Neural crest cell (in vitro differentiated cells): ENCODE measurements at places on chromosomes 12 and 14.

- no peak for DNase-seq
Measured at GRCh38 chr12:133107121-133107520, 23.0 kb downstream of the ZNF891 start.

DNA sequence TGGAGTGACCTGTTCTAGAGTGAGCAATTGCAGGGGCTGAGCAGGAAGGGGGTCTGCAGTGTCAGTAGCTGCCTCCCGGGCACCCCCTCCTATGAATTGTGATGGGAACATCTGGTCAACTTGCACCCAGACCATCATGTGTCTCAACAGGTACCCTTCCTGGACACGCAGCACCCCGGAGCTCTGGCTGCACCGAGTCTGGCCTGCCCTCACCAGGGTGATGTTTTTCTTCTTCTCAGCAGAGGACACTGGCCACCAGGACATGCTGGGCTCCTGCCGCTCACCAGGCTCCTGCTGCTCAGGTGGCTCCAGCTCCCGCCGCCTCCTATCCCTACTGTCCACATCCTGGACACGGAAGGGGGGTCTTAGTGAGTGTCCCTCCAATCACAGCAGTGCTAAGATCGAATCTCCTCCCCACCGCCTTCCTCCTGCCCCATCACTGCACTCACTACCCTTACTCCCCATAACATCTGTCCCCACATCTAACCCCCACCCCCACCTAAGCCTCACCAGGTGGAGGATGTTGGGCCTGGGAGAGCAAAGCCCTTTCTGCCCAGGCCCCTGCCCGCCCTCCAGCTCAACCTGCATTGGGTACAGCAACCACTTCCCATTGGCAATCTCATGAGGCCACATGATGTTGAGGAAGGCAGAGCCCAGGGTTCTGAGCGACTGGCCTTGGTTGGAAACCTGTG lies 14.9 kb downstream of the ITGA7 start:
- no peak for DNase-seq

GRCh38 chr12:1369460-1369859 lies 224.9 kb downstream of the FBXL14 start:
- no peak for DNase-seq

DNA sequence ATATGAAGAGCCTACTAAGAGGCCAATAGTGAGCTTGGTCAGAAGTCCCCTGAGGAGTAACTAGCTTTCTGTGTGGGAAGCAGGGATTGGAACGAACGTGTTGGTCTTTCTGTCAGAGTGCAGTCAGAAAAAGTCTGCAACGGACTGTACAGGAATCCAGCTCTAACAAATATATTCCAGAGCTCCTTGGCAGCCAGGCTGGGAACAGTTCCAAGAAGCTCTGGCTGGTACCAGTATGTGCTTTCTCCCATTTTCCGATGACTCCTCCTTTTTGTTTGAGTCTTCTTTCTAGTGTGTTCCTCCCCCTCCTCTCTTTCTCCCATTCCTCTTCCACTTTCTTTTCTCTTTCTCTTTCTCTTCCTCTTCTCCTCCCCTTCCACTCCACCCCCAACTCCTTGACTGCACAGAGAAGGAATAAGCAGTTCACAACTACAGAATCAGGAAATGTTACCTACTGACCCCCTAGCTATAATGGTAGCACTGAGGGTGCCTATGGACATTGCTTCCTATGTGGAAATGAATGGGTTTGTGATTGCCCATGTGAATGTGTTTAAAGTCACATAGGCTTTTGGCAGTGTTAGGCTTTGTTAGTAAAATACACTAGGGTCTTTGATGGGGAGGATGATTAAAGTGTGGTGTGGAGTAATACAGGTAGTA lies 59.9 kb downstream of the TTLL5 start:
- DNase-seq: no peak
